Renal cortical epithelial cell (primary cell): ENCODE measurements at places on chromosomes 12 and 14. TPM values are rescaled to one million over a fixed set of nuclear protein-coding genes. Genes with fewer than 3 reads are reported as not detected.

Gene ADAMTS20
- total RNA-seq: not detected in 2 replicates

Gene MYF5
- total RNA-seq: 0.35 TPM in 1 of 2 replicates, not detected in the other

Gene RPL10L
- not detected in 2 replicates for total RNA-seq

Gene MANSC4
- not detected in 2 replicates for total RNA-seq

Gene SLC17A8
- under 0.01 and 0.30 TPM in 2 replicates for total RNA-seq

Gene HPD
- total RNA-seq: 2.1 TPM in 2 replicates

Gene TXNRD1
- 151 and 438 TPM in 2 replicates for total RNA-seq

Gene NELL2
- total RNA-seq: 0.20 TPM in 1 of 2 replicates, not detected in the other

Gene PPM1H
- 27.1 and 36.6 TPM in 2 replicates for total RNA-seq

Gene TAS2R13
- 5.2 TPM in 1 of 2 replicates, not detected in the other for total RNA-seq

Gene PRORP
- 58.8 and 69.8 TPM in 2 replicates for total RNA-seq

Gene KRT74
- total RNA-seq: not detected in 2 replicates

Gene CDK2
- total RNA-seq: 12.9 and 29.0 TPM in 2 replicates

Gene HOTAIR
- total RNA-seq: 1.3 TPM in 1 of 2 replicates, not detected in the other

Gene TCL1B
- total RNA-seq: not detected in 2 replicates

Gene TOMM20L
- total RNA-seq: not detected in 2 replicates

Gene WDR20
- total RNA-seq: 18.4 and 25.3 TPM in 2 replicates

Gene CLEC12A
- total RNA-seq: not detected in 2 replicates

Gene ACRBP
- total RNA-seq: 0.15 and 0.17 TPM in 2 replicates

Gene NRIP2
- total RNA-seq: not detected in 2 replicates

Gene CCDC60
- not detected in 2 replicates for total RNA-seq

Gene CLEC1B
- not detected in 2 replicates for total RNA-seq

Gene TBX3
- total RNA-seq: 2.8 and 6.3 TPM in 2 replicates

Gene TEX52
- total RNA-seq: not detected in 2 replicates

Gene DDHD1
- 7.1 and 12.6 TPM in 2 replicates for total RNA-seq

Gene NID2
- total RNA-seq: 20.3 and 106 TPM in 2 replicates

Gene ACSM4
- not detected in 2 replicates for total RNA-seq

Gene SMCO3
- 1.0 TPM in 1 of 2 replicates, not detected in the other for total RNA-seq

Gene NAB2
- total RNA-seq: 13.5 and 16.3 TPM in 2 replicates

Gene MAPKAPK5
- 42.5 and 46.4 TPM in 2 replicates for total RNA-seq

Gene BCAT1
- total RNA-seq: 22.6 and 27.8 TPM in 2 replicates

Gene PRPH
- not detected in 2 replicates for total RNA-seq

Gene ALKBH1
- 9.0 and 10.0 TPM in 2 replicates for total RNA-seq

Gene FAIM2
- not detected in 2 replicates for total RNA-seq

Gene CEP128
- 3.0 and 6.3 TPM in 2 replicates for total RNA-seq

Gene CLEC9A
- total RNA-seq: not detected in 2 replicates

Gene TTC8
- 23.6 and 55.8 TPM in 2 replicates for total RNA-seq

Gene STX2
- 43.4 and 54.4 TPM in 2 replicates for total RNA-seq

Gene AKAP5
- 4.7 and 16.3 TPM in 2 replicates for total RNA-seq

Gene CCDC85C
- 11.0 and 11.6 TPM in 2 replicates for total RNA-seq

Gene FSCB
- total RNA-seq: 0.10 TPM in 1 of 2 replicates, not detected in the other
